ENCODE measurements at places on chromosomes 7 and 10.

GRCh38 chr10:103748020-103748419, 107.4 kb downstream of the SH3PXD2A start:
- DNase-seq, result peak; percentile 80

DNA sequence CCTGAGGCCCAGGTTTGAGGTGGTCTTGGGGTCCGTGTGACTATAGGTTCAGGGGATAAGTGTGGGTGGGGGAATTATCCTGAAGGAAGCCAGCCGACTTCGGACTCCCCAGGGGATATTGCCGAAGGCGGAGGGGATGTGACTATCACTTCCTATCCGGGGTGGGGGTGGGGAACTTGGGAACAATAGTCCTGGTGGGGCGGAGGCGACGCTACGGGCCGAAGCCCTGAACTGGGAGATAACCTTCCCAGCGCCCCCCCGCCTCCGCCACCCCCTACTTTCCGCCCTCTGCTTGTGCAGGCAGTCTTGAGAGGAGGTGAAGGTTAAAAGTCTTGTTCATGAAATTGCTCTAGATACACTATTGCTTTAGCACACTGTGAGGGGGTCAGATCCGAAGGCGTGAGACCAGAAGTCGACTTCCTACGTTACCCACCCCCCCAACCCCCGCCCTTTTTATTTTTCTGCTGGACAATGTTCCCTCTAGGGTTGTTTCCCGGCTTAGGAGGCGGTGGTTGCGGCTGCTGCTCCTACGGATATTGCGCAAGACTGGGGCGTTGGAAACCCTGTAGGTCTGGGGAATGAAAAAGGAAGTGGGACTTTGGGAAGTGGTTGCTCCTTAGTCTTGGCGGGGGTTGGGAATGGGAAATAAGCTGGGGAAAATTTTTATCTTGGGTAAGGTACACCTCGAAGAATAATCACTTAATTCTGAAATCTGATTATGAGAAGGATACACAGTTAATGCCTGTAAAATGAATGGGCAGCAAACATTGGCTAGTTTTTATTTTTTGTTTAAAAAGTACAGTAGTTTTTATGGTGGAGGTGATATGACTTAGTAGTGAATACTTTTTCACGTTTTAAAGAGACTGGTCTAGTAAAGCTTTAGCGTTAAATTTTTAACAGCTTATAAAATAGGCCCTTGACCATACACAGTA, 1.5 kb downstream of the PTPN12 start:
- DNase-seq, result no peak

GRCh38 chr10:1290071-1290471, 233.9 kb downstream of the WDR37 start:
- DNase-seq, result no peak

- DNase-seq, result no peak
These were observed 16.4 kb upstream of the ADD3 start for GRCh38 chr10:109991266-109991855.

DNA sequence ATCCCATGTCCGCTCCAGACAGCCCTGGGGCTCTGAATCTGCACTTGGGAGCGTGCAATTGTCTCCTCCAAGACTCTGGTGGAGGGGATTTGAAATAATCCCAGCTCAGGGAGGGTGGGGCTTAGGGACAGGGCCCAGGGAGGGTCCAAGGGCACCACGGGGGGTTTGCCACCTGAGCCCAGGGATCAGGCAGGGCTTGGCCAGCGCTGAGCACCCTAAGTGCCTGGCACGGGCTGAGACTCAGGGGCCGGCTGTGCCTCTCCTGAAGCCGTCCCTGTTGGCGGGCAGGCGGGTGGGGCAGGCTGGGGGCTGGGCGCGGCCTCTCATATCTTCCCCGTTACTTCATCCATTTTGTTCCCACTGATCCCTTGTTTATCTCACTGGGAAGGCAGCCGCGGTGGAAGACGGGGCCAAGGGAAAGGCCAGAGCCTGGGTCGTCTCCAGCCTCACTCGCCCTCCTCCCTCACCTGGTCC, 41.8 kb upstream of the ELN start:
- no peak for DNase-seq

- no peak for DNase-seq
These were observed 65.3 kb upstream of the WAC start for GRCh38 chr10:28467615-28468014.

GRCh38 chr7:101795461-101795860, 22.0 kb upstream of the CUX1 start:
- no peak for DNase-seq

DNA sequence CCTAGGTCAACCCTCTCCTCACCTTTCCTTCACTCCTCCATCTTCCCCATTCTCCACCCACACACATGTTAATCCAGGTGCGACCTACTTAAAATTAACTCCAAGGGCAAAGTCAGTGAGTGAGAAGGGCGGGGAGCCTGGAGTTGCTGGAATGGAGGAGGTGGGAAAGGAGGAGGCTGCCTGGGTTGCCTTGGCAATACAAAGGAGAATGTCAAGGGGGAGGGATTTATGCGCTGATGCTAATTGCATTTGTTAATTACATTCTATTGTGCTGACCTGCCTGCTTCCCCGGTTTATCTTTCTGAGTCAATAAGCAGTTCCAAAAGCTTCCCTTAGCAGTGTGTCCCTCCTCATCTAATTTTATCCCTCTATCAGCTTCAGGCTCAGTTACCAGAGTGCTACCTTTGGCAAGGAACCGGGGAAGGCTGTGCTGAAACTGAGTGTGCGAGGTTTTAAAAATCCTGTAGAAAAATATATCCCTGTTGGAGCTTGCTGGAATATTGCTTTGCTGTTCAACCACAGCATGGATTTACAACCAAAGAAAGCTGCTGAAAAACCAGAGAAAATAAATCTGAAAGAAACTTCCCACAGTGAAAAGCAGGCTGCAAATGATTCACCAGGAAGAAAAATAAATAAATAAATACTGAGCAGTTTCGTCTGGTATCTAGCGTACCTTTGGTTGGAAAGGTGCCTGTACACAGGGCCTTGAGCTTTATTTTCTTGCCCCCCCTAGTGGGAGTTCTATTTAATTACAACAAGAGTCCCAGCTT, 113.2 kb upstream of the DGKB start:
- DNase-seq, result no peak

DNA sequence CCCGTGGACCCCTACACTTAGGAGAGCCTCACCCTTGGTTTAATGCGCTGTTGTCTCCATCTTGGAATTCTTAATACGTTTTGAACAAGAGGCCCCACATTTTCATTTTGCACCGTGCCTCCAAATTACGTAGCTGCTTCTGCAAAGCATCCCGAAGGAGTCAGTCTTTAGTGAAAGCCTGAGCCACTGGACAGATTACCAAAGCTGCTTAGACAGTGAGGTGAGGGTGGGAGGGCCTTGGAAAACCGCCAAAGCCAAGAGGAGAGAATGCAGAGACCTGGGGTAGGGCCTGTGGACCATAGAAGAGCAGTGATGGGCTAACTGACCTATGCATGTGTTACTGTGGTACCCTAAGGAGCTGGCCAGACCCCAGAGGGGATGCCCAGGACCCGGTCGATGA, 4.2 kb upstream of the TCAF1 start:
- no peak for DNase-seq

DNA sequence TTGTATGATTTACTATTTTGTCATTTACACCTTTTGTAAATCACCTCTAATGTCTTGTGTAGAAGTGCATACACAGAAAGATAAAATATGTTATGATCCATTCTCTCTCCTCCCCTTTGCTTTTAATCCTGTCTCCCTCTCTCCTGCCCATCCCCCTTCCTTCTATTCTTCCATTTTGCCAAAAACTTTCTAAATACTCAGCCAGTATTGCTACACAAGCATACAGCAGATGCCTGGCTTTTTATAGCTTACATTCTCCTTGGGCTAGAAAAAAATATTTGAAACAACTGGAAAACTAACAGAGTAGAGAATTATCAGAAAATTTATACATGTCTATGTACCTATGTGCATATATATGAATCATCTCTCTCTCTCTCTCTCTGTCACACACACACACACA, 308.7 kb upstream of the BMPER start:
- DNase-seq, result no peak

DNA sequence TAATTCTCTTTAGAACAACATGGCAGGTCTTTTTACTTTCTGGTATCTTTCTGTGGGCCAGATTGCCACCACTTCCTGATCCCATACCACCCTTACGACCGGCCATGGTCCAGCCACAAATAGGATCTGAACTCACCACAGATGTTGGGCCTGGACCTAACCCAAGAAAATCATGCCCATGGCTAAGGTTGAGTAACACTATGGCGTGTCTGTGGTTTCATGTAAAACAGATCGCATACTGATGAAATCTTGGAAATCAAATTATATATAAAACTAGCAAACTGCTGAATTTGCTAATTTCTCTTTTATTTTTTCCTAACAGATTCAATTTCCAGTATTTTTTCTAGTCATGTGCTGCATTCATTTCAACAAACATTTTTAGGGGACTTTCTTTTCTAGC, 77.2 kb downstream of the CH25H start:
- DNase-seq, result no peak

DNA sequence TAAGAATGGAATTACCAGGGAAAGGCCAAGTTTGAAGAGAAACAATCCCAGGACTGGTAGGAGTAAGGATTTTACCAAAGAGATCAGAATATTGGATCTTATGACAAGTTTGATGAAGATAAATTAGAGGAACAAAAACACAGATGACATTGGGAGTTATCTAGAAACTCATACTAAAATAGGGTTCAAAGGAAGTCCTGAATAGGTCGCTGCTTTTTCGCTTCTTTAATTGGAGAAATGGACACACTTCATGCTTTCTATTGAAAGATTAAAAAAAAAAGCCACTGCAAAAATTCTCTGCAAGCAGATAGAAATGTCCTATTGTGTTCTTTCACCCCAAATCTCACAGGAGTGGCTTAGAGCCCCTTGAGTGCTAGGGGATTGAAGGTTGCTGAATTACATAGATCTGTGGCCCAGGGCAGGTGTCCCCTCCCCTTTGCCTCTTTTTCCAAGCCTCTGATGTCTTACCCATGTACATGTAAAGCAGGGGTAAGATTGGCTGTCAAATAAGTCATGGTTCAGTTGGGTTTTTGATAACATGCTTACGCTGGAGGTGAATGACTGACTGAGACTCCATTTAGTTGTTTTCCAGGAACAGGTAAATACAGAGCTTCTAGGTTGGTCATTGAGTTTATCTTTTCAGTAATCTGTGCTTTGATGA, 152.0 kb downstream of the OR13A1 start:
- DNase-seq, result no peak

DNA sequence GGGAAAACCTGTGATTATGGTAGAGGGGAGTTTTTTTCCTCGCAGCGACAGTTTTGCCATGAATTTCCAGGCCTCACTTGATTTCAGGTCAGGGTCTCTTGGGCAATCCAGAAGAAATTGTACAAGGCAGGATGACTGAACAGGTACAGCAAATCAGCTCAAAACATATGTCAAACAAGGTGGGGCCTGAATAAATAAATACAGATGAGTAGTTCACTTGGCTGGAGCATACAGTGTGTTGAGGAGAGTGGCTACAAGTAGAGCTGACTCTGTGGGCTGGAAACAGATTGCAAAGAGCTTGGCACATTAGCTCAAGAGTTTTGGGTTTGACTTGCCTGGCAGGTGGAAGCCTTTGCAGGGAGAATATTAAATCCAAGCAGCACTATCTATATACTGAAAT, 15.0 kb downstream of the GIMAP8 start:
- no peak for DNase-seq

GRCh38 chr10:68633816-68634466, 73.8 kb downstream of the TET1 start:
- no peak for DNase-seq

GRCh38 chr7:151566897-151567320, 47.2 kb upstream of the RHEB start:
- no peak for DNase-seq

- no peak for DNase-seq
These were observed 10.4 kb downstream of the TMEM72 start for GRCh38 chr10:44921506-44921905.

DNA sequence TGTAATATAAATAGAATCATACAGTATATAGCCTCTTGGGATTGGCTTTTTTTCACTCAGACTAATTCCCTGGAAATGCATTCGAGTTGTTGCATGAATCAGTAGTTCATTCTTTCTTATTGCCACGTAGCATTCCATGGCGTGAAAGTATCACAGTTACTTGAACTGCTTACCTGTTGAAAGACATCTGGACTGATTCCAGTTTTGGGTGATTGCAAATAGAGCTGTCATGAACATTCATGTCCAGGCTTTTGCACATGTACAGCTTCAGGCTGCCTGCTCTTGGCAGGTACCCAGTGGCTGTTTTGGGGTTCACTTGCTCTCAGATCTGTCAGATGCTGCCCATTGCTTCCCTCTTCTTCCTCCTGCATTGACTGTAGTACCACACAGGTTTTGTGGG, 54.9 kb downstream of the LRGUK start:
- no peak for DNase-seq

- DNase-seq, result no peak
These were observed 9.6 kb upstream of the ELN start for GRCh38 chr7:74018246-74018895.

DNA sequence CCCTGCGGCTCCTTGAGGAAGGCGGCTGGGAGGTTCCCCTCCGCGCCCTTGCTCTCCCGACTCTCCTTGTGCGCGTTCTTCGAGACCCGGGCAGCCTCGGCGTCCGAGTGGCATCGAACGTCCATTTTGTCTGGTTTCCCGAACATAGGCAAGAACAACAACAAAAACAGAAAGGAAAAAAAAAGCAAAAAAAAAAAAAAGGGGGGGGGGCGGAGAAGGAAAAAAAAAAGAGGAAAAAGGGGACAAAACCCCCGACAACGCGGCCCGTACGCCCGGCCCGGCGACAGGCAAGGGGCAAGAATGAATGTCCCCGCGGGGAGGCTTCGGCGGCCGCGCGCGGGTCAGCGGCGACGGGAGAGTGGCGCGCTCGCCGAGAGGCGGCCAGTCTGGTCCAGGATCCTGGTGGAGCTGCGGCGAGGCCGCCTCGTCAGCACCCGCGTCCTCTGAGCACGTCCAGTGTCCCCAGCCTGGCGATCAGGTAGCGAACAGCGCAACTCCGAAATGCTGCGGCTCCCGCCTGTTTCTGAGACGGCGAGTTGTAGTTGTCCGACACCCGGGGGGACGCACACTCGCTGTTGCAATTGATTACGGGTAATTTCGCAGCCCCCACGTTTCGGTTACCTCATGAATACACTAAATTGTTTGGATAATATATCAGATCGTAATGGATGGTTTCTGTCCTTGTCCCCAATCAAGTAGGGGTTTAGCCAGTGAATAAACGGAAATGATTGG, at the start of gene VAX1:
VAX1 (minus strand) TSS at position 360 of the 732 bp plus-strand sequence; CDS start at position 146, 214 bp downstream.
- no peak for DNase-seq

DNA sequence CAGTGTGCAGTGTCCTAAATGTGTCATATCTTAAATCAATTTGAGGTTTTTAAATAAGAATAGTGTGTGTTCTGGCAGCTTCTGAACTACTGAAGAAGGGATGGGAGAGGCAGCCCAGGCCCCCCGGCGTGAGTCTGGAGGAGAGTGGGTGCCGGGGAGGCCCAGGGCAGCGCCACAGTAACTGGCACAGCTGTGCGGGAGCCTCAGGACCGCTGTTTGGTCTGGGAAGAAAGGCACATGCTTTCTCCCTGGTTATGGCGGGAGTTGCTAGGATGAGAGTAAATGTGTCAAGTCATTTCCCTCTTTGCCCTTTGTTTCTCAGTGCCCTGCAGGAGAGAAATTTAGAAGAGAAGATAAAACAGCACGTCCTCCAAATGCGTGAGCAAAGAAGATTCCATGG, 31.9 kb upstream of the PWWP2B start:
- DNase-seq, result no peak

GRCh38 chr7:43869867-43870240, 537 bp upstream of the MRPS24 start:
- DNase-seq, result no peak

GRCh38 chr7:90593205-90593604, 2.9 kb upstream of the CDK14 start:
- no peak for DNase-seq

- no peak for DNase-seq
These were observed 9.1 kb downstream of the ZNF3 start for GRCh38 chr7:100072462-100072861.

Data from activated CD4-positive, alpha-beta memory T cell treated with anti-CD3 and anti-CD28 coated beads, Interleukin-2, amount 10 ng/mL, durations not matched to agents 7 days and 5 days (primary cell).